ENCODE measurements at places on chromosomes 11 and 22.

DNA sequence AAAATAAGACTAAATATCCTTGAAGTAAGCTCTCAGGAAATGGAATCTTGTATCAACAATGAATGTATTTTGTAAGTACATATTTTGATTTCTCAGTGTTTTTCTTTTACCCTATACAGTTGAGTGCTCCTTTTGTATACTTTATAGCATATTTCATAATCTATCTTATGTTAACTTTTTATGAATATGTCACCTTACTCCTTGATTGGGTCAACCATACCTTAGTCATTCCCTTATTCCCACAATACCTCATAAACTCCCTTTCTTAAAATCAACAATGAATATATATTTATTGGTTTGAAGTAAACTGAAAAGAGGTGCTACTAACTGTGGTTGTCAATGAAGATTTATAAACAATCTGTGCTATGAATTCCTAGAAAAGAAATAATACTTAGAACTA, 686.2 kb downstream of the METTL15 start:
- DNase-seq = no peak

DNA sequence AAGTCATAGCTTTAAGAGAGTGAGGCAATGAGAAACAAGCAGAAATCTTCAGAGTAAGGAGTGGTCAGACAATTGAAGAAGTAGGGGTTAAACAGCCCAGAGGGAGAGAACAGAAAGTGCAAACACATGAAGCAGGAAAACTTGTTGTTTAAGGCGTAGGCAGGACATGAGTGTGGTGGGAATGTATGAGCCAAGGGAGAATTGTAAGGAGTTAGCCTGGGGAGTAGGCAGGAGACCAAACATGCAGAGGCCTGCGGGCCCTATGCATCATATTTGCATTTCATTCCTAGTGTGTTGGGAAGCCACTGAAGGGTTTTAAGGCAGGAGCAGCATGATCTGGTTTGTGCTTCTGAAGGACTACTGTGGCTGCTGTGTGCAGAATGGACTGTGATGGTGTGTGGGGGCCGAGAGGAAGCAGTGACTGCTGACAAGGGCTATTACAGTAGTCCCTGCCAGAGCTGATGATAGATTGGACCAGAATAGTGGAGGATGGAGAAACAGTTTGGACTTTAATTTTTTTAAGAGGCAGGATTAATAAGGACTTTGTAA, 179.9 kb upstream of the C11orf87 start:
- DNase-seq = no peak

GRCh38 chr11:79362206-79362757, 78.5 kb downstream of the TENM4 start:
- no peak for DNase-seq

DNA sequence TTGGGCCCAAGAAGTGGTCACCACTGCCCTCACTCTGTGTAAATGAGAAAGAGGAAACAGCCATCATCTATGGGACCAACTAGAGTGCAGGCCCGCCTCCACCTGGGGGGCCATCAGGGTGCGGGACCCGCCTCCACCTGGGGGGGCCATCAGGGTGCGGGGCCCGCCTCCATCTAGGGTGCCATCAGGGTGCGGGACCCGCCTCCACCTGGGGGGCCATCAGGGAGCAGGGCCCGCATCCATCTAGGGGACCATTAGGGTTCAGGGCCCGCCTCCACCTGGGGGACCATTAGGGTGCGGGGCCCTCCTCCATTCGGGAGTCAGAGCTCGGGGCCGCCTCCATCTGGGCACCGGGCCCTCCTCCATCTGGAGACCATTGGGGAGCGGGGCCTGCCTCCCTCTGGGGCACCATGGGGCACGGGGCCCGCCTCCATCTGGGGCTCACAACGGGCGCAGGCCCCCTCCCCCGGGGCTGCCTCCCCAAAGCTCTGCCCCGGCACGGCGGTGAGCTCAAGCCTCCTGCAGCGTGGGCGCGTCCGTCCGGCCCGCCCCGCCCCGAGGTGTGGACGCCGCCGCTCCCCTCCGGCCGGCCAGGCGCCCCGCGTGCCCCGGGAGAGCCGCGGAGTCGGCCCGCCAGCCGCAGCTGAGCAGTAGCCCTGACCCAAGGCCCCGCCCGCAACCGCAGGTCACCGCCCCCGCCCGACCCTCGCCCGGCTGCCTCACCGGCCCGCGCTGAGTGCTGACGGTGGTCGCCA, 512 bp downstream of the TOLLIP start:
- DNase-seq = no peak

DNA sequence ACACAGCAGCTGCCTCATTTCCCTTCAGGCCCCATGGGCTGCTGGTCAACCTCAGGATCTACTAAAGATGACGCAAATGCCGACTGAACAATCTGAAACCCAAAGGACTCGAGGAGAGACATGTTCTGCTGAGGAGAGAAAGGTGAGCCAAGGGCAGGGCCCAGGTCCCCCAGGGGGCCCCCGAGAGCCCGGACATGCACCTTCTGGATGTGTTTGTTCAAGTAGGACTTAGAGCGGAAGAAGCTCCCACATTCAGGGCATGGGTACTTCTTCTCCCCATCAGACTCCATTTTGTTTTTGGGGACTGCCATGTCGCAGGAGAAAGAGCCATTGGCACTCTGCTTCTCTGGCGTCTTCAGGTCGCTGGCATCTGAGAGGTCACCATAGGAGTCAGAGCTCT, 19.3 kb downstream of the PATZ1 start:
- DNase-seq = no peak

GRCh38 chr11:7890417-7891172, 40.5 kb downstream of the OR10A6 start:
- DNase-seq = no peak

DNA sequence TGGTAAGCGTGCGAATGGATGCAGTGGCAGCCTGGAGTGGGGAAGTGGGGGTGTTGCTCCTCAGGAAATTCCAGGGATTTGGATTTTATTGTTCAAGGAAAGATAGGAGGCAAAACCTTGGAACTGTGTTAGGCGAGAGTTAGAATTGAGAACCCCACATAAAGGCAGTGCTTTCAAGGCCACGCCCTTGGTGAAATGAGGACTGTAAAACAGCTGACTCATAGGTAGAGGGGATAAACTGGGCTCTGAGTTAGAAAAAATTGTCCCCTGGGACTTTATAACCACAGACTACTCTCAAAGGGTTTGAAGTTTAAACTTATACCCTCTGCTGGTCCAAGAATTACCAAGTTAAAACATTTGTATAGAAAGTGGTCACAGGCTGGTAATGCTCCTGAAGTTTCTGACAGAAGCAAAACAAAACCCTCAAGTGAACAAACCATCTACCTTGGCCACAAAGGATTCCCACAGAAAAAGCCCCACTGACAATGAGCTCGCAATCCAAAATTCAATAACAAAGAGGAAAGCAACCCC, 250.3 kb upstream of the TBCEL start:
- no peak for DNase-seq

DNA sequence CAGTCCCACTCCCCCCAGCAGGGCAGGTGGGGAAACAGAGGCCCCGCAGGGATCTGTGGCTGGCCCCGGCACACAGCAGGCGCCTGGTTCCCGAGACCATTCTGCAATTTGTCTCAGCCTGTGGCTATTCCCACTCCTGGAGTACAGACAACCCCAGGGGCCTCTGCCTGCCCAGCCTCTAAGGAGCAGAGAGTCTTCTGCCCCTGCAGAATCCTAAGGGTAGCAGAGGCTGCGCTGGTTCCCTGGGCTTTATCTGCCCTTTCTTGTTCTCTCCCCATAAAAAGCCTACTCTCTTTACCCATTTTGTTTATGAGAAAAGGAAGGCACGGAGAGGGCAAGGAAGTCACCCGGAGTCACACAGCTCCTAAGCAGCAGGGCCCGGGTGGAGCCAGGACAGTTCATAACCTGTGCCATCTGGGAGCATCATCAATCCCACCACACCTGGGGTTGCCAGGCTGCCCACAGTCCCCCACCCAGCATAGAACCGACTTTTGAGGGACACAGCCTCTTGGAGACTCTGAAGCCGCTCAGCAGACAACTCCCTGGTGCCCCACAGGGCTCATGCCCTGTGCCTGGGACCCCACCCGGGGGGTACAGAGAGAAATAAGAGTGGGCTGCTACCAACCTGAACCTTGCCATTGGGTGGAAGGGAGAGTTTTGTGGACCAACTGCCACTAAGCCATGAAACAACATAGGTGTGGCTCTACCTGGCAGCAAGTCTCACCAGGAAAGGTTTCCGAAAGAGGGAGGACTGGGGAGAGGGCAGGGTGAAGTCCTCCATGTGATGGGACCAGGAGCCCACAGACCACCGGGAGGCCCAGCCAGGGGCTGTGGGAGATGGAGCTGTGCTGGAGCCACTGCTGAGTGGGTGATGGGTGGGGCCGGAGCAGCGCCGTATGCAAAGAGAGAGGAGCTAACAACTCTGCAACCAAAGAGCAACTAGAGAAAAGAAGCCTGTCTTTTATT, 17.2 kb upstream of the LINC01488 start:
- no peak for DNase-seq

DNA sequence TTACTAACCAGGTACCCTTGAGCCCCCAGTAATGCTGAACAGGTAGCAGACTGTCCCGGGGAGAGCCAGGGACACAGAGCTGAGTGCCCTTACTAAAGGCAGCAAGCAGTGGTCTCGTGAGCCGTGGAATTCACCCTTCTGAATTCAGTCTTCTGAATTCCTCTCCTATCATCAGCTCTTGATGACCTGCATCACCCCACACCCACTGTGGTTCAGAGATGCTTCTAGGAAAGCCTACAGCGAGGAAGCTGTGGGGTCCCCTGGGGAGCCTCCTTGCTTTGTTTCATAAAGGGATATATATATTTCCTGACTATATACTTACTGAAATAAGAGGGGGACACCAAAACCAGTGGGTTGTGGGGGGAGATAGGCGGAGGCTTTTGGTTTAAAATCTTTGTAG, 2.6 kb downstream of the SPATA19 start:
- no peak for DNase-seq

DNA sequence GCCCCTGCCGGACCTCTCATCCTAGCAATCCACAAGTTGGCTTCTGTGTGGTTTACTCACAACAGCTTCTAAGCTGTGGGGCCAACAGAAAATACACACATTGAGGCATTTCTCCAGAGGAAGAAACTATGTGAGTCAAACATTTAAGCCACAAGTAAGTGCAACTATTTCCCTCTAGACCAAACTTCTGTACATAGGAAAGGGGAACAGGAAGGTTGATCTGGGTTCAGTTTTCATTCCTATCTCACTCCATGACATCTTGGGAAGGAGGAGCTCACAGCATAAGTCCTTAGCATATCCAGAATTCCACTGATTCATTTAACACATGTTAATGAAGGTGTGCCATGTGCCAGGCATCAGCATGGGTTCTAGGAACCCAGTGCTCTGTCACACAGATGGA, 72.8 kb upstream of the PICALM start:
- no peak for DNase-seq

GRCh38 chr11:35501776-35502175, 23.6 kb downstream of the PAMR1 start:
- DNase-seq = no peak

GRCh38 chr11:57288771-57289579, 35.8 kb downstream of the TNKS1BP1 start:
- DNase-seq = no peak

DNA sequence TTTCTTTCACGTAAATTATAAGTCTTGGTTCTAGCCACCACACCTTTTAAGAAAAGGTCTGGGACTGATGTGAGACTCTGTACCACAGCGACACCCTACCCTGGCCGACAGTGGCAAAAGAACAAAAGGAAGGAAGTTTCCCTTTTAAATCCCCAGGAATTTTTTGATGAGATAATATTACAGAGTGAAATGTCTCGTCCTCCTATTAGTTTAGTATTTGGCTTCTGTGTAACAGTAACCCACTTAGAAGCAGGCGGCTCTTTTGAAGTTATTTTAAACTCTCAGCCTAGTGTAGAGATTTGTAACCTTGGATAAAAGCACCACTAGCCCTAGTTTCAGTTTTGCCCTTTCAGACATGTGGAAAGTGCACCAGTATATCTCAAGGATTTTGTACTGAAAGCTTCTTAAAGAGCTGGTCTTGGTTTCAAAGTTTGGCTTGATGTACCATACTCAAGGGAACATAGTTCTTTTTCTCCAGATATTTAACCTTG, 84.1 kb downstream of the C22orf31 start:
- no peak for DNase-seq

GRCh38 chr22:46676881-46677280, 56.7 kb downstream of the GRAMD4 start:
- DNase-seq = no peak

- DNase-seq = no peak
These were observed 54.3 kb downstream of the SBF1 start for GRCh38 chr22:50420581-50420980.

GRCh38 chr11:72762641-72763304, 10.6 kb upstream of the ARAP1 start:
- DNase-seq = no peak

DNA sequence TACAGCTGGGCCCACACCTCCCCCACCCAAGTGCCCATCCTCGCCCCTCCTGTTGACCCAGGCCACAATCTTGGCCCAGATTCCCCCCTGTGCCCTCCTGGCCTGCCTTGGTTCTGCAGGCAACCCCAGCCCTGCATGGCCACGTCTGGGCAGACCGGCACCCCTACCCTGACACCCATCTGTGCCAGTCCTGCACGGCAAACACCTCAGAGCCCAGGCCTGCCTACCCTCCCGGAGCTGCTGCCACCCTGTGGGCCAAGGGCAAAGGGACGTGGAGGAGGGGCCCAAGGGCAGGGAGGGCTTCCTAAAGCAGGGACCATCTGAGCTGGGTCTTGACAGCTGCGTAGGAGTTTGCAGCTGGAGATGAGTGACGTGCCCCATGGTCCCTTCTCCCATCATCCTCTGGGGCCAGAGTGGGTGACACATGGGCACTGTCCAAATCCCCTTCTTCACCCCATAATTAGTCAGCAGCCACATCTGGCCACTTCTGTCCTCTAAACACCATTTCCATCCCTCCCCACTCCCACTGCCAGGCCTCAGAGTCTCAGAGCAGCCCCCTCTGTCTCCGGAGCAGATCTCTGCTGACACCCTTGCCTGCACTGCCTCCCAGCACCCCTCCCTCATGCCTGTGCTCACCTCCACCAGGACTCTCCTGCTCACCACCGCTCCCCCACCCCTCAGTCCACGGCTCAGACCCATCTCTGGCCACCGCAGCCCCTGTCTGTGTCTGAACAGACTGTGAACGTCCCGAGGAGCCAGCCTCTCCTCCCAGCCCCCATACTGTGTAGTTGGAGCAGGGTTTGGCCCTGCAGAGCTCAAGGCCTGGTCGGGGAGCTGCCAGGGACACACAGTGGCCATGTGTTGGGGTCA, 35.6 kb upstream of the PPARA start:
- DNase-seq = no peak

DNA sequence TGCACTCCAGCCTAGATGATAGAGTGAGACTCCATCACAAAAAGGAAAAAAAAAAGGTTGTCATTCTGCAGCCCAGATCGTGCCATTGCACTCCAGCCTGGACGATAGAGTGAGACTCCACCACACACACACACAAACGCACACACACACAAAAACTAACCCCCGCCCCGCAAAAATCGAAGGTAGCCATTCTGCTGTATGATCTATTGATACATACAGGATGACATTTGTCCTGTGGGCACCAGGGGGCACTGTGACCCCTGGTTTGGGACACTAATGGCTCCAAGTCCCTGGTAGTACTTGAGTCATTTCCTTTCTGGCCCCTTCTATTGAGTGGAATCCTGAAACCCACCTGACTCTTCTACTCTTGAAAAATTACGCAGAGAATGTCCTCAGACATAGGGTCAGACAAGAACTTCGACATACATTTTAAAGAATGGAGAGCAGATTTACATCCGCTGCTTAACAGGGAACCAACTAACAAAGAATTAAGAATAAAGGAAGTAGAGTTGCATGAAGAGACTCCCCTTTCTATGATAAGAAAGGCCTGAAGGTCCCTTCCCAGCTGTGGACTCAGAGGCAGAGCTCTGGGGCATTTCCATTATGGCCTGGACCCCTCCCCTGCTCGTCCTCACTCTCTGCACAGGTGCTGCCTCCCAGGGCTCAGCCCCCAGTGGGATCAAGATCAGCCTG, 35.0 kb upstream of the PRAME start:
- peak; percentile 19 for DNase-seq

GRCh38 chr22:24291515-24292201, 21.0 kb downstream of the SPECC1L start:
- DNase-seq = no peak

Measured in stimulated activated CD4-positive, alpha-beta T cell treated with anti-CD3 and anti-CD28 coated beads, Interleukin-1b, Interleukin-23, amount 100 ng/mL, for 1 hour (primary cell).